Caudate nucleus (tissue), 63 donors: ENCODE measurements at places on chromosomes 3 and 15.

- DNase-seq, result no peak
These were observed 13.4 kb upstream of the ZNF639 start for GRCh38 chr3:179309225-179310078.

GRCh38 chr3:48338635-48339034 lies 5.2 kb upstream of the SPINK8 start:
- no peak for DNase-seq

DNA sequence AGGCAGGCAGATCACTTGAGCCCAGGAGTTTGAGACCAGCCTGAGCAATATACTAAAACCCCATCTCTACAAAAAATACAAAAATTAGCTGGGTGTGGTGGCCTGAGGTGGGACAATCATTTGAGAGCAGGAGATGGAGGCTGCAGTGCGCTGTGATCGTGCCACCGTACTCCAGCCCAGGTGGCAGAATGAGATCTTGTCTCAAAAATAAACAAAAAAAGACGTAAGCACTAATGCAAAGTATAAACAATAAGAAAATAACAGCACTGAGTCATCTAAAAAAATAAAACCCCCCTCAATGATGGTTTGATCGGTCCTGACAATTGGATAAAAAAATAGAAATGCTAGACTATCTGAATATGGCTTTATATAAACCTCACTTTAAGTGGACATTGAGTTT lies 3.6 kb downstream of the PPP1R2 start:
- DNase-seq, result no peak

DNA sequence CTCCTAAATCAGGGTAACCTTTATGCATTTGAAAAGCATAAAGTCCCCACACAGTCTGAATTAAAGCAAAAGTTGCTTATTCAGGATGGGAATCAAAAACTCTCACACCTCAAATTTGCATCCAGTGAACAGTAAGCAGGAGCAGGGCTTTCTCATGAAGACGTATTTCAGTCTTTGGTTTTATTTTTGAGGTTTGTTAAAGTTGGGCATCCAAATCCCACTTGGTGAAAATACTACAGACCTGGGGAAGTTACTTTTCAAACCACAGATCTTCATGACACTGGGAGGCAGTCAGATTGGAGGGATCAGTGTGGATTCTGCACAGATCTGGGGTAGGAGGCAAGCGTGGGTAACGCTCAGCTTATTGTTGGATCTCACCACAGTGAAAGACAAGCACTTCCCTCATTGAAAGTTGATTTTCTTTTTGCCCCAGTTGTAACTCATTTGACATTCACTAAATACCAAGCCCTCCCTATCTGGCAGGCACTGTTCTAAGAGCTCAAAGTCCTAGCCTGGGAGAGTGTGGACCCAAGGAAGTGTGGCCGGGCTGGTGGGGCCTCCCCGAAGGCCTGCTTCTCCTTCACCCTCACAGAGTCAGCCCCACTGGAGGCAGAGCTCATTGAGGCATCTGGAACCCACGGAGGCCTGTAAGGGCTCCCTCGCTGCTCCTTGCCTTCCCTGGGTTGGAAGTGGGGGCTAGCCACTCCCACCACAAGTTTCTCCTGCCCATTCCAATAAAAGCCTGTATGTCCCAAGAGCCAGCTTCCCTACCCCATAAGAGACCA lies 783 bp upstream of the ISG20 start:
- no peak for DNase-seq
